ENCODE measurements at places on chromosomes 6 and 20.
A peak's percentile ranks its signal among the peaks of the same experiment; 100 is the strongest.

DNA sequence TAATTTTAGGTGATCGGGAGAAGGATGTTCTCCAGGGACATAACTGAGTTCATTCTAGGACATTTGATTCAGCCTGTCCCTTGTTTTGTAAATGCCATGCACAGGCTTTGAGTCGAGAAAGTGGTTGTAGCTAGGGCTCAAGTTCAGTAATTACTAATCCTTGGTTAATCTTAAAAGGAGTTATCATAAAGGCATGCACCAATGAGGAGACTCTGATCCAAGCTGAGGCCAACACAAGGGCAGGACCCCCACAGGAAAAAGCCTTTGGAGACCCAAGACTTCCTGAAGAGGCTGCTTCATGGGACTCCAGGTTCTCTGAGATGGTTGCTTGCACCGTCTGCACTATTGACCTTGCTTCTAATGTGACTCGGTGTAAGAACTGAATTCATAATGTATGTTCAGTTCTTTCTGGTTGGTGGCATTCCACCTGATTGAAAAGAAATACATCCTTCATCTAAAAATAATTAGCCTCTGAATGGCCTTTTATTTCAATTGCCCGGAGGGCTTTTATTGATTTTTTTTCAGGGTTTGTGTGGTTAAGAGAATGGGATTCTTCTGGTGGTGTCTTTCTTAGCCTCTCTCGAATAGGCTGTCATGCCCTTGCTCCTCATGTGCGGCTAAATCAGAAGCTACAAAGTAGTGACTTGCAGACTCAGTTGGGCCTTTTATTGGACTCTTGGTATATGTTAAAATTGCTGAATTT is 201.7 kb upstream of the PLCB4 start:
- DNase-seq, result no peak

- DNase-seq, result no peak
These were observed 131.9 kb downstream of the ERMARD start for GRCh38 chr6:169883316-169883715.

DNA sequence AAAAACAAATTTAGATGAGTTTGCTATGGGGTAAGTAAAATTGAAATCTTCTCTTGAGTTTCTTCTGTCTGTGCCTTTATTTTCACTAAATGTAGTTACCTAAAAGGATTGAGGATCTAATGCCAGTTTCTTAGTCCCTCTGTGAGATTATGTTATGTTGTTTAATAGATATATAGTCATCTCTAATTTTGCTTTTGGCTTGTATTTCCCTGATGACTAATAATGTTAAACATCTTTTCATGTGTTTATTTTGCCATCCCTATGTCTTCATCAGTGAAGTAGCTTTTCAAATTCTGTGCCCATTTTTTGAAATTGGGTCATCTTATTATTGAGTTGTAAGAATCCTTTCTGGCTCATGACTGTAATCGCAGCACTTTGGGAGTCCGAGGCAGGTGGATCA is 13.7 kb downstream of the QRSL1 start:
- DNase-seq, result peak; percentile 72

GRCh38 chr20:58853976-58854637 is 1.6 kb downstream of the GNAS start:
- DNase-seq, result no peak

GRCh38 chr6:154543628-154544027 is 33.1 kb upstream of the CNKSR3 start:
- DNase-seq, result peak; percentile 6

DNA sequence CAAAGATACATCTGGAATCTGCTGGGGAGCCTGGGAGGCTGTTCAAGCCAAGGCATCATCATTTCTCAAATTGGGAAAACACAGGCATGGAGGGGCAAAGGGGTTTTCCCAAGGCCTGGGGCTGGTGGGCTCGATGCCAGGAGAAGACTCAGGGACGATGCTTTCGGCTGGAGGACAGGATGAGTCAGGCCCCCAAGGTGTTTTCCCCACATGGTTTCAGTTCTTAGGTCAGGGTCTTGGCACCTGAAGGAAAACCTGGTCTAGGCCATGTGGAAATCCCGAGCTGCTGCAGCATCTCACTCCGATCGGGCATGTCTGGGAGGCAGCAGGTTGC is 348.1 kb downstream of the CDC5L start:
- peak; percentile 28 for DNase-seq

DNA sequence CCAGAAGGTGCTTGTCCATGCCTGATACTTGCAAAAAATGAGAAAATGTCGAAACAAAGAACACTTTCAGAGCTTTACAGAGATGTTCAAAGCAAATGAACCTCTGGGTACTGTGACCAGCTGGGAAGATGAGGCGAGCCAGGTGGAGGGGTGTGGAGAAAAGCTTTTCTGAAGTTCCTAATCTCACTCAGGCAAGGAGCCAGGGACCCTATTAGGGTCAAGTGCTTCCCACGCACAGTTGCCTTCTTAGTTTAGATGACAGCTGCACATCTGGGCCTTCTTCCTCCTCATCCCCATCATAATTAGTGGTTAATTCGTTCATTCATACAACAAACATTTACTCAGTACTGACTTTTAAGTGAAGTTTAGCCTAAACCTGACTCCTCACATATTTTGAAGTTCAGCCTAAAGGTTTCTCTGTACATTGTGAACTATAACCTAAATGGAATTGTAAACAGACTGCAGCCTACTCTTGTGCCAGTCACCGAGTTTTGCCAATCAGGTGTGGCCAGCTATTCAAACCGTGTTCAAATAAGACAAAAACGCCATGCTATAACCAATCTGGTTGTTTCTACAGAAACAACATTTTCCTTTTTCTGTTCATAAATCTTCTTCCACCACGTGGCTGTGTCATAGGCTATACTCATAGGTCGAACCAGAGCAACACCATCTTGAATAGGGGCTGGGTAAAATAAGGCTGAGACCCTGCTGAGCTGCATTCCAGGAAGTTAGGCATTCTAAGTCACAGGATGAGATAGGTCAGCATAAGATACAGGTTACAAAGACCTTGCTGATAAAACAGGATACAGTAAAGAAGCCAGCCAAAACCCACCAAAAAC is 19.3 kb upstream of the AHCY start:
- DNase-seq, result no peak

- DNase-seq, result no peak
These were observed 444.3 kb downstream of the BCKDHB start for GRCh38 chr6:80550748-80551147.

- no peak for DNase-seq
These were observed 8.0 kb downstream of the IL20RA start for GRCh38 chr6:137036566-137037300.

DNA sequence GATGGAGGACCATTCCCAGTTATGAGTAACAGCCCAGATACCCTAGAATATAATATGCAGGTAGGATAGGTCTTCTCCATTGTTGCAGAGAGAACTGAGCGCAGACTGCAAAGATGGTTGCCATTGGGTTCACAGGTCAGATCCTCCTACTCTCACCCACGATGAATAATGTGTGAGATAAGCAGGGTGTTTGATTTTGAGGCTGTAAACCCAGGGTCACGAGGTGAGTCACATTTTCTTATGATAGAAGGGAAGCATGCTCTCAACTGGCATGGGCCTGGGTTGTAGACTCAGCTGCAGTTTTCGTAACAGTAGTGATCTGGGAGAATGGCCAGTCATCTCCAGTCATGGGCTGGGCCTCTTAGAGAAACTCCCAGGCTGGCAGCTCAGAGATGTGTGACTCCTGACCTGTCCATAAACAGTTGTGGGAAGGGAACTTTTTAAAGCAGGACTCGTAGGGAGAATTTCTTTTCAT is 74.2 kb downstream of the CD164 start:
- peak; percentile 79 for DNase-seq

- no peak for DNase-seq
These were observed 195.6 kb downstream of the PREX1 start for GRCh38 chr20:48632017-48632824.

DNA sequence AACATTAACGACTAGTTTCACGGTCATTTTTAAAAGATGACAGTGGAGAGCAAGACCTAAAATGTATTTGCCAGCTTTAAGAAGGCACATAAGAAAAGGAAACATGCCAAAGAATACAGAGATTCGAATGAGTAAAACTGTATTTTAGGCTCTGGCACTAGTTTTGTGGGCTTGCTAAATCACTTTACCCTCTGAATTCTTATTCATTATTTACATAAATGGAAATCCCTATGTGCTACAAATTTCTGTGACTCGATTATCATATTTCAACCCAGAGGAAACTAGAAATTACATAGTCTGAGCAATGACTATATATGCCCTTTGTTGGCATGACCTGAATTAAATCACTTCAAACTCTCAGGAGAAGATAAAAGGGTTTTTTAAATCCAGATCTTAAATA is 441.7 kb upstream of the RNF217 start:
- DNase-seq, result no peak

- DNase-seq, result peak; percentile 14
These were observed 678.1 kb downstream of the KIF16B start for GRCh38 chr20:15895126-15895525.

DNA sequence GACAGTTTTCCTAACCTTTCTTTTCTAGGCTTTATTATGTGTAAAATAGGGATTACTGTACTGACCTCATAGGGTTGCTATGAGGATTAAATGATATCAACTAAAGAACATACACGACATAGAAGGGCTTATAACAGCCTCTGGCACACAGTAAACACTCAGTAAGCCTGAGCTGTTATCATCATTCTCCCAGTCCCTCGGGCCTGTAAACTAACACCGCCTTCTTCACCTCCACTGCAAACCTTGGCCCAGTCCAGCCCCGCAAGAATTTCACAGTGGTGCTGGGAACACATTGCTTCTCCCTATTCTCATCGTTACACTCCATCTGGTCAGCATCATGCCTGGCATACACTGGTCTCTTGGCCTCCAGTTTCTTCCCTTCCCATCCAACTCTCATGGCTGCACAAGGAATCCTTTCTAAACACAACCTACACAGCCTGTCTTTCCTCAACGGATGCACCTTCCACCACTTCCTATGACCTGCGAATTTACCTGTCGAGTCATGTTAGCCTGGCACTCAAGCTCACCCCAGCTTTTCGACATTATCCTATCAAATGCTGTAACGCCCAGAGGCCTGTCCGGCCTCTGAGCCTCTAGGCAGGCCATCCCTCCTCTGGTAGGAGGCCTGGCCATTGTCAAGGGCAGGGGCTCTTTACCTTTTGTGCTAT is 92.1 kb downstream of the FYN start:
- peak; percentile 83 for DNase-seq

- DNase-seq, result no peak
These were observed 11.4 kb downstream of the GSTA5 start for GRCh38 chr6:52829046-52829817.

DNA sequence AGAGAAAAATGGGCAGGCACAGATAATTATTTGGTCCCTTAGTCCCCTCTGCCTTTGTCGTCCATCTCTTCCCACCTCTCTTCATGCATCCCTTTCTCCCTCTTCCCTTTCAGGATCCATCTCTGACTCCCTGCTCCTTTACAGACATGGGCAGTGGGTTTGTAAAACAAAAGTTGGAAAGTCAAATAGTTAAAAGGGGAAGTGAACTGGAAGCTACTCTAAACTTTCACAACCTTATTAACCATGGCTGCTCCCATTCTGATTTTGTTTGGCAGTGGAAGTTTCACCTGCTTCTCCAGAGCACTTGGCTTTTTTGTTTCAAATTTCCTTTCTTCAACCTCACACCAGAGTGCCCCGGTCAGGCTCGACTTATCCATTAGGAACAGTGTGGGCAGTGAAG is 1.2 kb downstream of the HLA-DQA2 start:
- no peak for DNase-seq

DNA sequence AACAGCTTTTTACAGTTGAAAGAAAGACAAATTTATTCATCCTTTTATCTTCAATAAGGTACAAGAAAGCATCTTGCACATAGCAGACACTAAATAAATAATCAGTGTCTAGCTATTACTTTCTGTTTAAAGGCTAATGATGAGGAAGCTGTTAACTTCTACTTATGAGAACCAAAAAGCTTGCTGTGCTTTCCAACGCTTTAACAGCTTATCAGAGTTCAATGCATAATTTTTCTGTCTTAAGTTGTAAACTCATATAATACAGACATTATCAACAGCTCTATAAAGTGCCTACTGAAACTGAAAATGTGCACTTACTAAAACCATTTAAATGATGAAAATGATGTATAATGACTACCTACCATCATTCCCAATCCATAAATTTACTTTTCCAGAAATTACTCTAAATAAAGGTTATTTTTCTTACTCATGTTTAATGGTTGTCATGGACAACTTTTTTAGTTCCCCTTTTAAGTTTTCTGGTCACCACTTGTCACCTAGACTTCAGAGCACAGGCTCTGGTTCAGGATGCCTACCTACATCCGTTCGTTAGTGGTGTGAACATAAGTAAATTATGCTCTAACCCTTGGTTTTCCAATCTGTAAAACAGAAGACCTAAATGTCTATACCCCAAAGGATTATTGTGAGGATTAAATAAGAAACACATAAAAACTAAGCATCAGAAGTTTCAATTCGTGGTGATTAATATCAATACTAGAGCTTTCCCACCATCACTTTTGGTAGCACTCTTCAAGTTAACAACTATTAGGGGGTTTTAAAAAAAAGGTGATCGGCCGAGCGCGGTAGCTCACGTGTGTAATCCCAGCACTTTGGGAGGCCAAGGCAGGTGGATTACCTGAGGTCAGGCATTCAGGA is 8.0 kb downstream of the PNISR start:
- DNase-seq, result no peak

DNA sequence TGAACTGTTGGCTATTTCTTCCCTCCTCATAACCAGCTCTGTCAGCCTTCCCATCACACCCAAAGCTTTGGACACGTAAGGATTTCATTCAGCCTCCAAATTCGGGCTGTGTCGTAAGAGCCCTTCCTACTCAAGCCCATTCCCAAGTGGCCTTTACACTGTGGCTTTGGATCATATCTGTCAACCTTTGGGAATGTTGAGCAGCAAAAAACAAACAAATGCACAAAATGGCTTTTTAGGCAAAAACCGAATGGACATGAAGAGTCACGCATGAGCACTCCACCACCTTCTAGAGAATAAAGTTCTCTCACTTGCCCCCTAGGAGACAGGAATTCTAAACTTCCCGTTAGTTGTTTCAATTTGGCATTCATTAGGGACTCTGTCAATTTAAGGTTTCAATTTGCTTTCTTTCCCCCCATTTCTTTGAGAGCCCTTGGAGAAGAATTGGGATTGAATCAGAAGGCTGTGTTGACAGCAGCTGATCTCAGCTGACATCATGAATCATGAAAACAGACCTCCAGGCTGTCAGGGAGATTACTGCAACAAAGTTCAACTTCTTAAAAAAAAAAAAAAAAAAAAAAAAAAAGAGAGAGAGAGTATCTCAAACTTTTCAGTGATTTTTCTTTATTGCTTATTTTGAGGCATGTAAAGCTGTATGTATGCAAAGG is 110.3 kb downstream of the BCAS1 start:
- DNase-seq, result peak; percentile 54

GRCh38 chr20:11922561-11922960 is 4.9 kb downstream of the BTBD3 start:
- no peak for DNase-seq

- DNase-seq, result no peak
These were observed 7.1 kb downstream of the CABLES2 start for GRCh38 chr20:62400021-62400420.
